Keratinocyte (primary cell): ENCODE measurements at places on chromosomes 4 and X. TPM values are rescaled to one million over a fixed set of nuclear protein-coding genes. Genes with fewer than 3 reads are reported as not detected.

- H3K4me1 ChIP-seq, result no peaks in the 10 kb centered on the region
- H3K36me3 ChIP-seq, result no peaks in the 10 kb centered on the region
- no peak overlapping the region for H3K4me3 ChIP-seq
- no peak overlapping the region for H3K27ac ChIP-seq
Observed at GRCh38 chr4:100728861-100729260, 211.0 kb upstream of the EMCN start.

DNA sequence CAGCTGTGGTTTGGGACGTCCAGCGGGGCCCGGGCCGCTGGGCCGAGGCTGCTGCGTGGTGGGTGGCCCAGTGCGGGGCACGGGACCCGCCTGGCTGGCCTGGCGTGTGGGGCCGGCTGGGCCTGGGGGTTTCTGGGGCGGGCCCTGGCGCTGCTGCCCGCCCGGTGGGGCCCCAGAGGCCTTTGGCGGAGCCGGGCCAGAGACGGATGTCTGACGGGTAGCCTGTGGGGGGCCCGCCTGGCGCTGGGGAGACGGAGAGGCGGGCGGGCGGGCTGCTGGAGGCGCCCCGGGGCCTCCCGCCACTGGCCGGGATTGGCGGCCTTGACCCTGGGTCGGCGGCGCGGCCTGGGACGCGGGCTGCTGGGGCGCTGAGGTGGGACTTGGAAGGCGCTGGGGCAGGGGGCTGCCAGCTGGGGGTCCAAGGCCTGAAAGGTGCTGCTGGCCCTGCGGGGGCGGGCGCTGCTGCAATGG is 8.1 kb upstream of the TIMP1 start:
- peak overlapping the region; percentile 38 for H3K4me3 ChIP-seq
- H3K36me3 ChIP-seq, result no peaks in the 10 kb centered on the region
- H3K4me1 ChIP-seq, result peaks cover 8% of the 10 kb centered on the region

DNA sequence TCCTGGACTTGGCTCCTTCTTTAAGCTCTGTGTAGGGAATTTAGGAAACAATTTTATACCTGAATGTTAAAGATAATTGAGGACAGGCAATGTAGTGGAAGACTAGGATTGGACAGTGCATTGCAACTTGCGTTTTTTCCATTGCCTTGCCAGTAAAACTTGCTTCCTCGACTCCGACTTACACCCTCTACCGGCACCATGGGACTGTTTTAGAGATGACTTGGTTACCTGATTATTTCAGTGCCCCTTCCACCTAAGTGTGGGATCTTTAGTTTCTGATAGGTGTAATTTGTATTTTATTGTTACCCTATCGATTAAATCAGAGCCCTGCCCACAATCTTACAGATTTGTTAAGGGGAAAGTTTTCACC is 1.2 kb downstream of the PRPS1 start:
- no peak overlapping the region for H3K27ac ChIP-seq
- no peak for DNase-seq
- no peaks in the 10 kb centered on the region for H3K27me3 ChIP-seq
- no peaks in the 10 kb centered on the region for H3K36me3 ChIP-seq
- peak overlapping the region; percentile 50 for H3K4me3 ChIP-seq

GRCh38 chr4:76105652-76106051 is 31.1 kb downstream of the ART3 start:
- no peaks in the 10 kb centered on the region for H3K4me1 ChIP-seq
- DNase-seq, result no peak
- H3K27me3 ChIP-seq, result no peaks in the 10 kb centered on the region
- H3K27ac ChIP-seq, result no peak overlapping the region
- no peak overlapping the region for H3K4me3 ChIP-seq

DNA sequence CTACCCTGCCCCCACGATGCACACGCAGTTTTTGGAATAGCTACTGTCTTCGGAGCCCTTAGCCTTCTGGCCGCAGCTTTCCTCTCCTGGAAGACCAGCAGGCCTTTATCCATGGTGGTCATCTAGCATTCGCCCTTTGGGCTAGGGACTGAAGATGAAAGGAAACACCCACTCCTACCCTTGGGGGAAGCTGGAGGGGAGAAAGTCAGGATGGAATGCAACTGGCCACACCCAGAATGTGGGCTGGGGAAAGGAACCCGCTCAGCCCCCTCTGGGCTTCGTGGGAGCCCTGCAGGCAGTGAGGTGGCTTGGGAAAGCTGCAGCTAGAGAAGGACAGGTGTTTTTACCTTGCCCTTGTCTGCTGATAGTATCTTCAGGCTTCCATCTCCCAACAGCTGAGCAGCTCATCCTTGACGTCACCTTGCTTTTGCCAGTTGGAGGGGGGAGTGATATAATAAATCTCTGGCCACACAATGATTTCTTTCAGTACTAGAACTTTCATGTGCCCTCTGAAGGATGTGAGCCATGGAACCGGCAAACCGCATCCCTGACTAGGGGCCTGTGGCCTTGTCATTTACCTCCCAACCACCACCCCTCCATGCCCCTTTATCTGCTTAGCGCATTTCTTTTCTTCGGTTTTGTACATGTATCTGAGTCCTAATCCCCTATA is 59.0 kb downstream of the ELF4 start:
- no peak overlapping the region for H3K4me3 ChIP-seq
- H3K4me1 ChIP-seq, result no peaks in the 10 kb centered on the region
- no peak for DNase-seq
- H3K27me3 ChIP-seq, result no peaks in the 10 kb centered on the region
- peaks cover 2% of the 10 kb centered on the region for H3K36me3 ChIP-seq

DNA sequence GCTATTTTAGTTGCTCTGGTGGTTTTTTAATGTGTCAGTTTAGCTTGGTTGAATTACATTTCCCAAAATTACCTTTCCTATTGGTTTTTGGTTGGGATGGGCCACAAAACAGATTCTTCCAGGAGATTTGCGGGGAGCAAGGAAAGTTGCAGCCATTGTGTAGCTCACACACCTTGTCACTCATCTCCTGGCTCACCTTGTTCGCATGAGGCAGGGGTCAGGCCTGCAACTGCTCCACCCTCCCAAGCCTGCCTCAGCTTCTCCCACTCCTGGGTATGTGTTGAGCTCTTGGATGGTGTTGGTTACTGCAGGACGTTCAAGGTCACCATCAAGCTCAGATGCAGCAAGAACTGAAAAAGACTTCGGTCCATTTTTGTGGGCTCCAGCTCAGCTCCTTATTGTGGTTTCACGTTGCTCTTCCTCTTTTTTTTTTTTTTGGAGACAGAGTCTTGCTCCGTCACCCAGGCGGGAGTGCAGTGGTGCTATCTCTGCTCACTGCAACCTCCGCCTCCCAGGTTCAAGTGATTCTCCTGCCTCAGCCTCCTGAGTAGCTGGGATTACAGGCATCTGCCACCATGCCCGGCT is 95.6 kb upstream of the METTL14 start:
- H3K4me1 ChIP-seq, result no peaks in the 10 kb centered on the region
- no peaks in the 10 kb centered on the region for H3K27me3 ChIP-seq
- no peak for DNase-seq
- no peak overlapping the region for H3K27ac ChIP-seq

DNA sequence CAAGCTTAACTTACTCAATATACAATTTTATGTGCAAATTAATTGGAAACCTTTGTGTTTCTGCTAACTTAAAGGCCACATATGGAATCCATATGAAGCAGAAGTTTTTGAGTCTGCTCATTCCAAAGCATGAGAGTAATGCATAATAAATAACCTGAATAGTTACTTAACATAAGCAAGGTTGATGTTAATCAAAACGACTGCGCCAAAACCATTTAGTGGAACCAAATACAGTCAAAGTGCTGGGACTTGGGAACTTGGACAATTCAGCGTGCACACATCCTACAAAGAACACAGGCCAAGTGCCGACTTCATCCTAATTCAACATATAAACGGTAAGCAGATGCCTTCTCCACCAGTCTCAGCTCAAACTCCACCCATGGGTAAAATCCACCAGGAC is 17.0 kb downstream of the TSPAN5 start:
- DNase-seq, result no peak
- H3K36me3 ChIP-seq, result no peaks in the 10 kb centered on the region
- H3K27ac ChIP-seq, result no peak overlapping the region
- H3K27me3 ChIP-seq, result no peaks in the 10 kb centered on the region

DNA sequence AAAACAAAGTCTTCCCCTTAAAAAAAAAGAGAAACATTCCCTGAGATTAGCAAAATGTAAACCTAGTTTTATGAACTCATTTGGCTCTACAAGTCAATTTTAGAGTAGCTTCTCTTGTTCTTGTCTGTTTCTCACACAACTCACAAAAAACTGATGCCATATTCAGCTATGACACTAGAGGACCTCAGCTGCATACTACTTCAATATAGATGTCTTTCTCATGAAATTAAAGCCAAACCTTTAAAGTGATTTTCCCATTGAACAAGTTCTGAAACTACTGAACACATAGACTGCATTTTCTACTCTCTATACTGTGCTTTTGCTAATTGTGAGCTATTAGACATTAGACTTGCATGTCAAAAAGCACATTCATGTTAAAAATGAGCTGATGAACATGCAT is 49.8 kb downstream of the TBCK start:
- H3K4me3 ChIP-seq, result no peak overlapping the region
- peaks cover 5% of the 10 kb centered on the region for H3K4me1 ChIP-seq
- no peak for DNase-seq
- no peaks in the 10 kb centered on the region for H3K36me3 ChIP-seq
- no peak overlapping the region for H3K27ac ChIP-seq

DNA sequence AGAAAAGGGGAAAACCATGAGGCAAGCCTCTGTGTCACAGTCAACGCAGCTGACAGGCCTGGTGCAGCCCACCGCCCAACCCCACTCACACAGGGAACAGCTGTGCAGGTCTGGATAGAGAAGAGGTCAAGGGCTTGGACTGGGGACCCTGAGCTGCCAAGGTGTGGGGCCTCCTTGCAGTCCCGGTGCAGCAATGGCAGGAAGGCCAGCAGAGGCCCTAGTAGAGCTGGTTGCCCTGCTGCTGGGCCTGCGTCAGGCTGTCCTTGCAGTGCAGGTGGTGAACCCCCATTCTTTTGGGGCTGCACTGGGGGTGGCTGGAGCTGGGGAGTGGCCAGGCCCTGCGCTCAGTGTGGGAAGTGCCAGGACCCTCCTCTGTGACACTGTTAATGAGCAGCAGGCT is 482.0 kb downstream of the SMARCA1 start:
- H3K4me3 ChIP-seq, result no peak overlapping the region
- no peak overlapping the region for H3K27ac ChIP-seq
- H3K4me1 ChIP-seq, result no peaks in the 10 kb centered on the region
- no peaks in the 10 kb centered on the region for H3K36me3 ChIP-seq
- H3K27me3 ChIP-seq, result no peaks in the 10 kb centered on the region

DNA sequence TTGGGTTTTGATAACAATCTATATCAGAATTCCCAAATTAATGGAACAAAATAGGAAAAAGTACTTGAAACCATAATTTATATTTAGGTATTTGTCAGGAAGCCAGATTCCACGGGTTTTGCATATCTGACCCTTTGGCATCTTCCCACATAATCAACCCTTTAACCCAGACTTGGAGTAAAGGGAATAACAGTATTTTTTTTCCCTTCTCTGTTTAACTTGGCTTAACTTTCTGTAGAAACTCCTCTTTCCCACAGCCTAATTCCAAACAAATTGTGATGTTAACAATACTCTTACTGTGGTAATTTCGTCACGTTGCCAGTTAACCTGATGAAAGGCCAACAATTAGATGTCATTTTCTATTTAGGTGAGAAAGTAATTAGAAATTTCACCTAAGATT is 49.4 kb upstream of the GUCY1A1 start:
- no peak overlapping the region for H3K27ac ChIP-seq
- H3K27me3 ChIP-seq, result no peaks in the 10 kb centered on the region
- no peak overlapping the region for H3K4me3 ChIP-seq
- DNase-seq, result no peak
- no peaks in the 10 kb centered on the region for H3K4me1 ChIP-seq
- H3K36me3 ChIP-seq, result no peaks in the 10 kb centered on the region

GRCh38 chr4:44210750-44211149 is 237.9 kb downstream of the KCTD8 start:
- H3K27me3 ChIP-seq, result no peaks in the 10 kb centered on the region
- no peak overlapping the region for H3K27ac ChIP-seq
- H3K4me3 ChIP-seq, result no peak overlapping the region

DNA sequence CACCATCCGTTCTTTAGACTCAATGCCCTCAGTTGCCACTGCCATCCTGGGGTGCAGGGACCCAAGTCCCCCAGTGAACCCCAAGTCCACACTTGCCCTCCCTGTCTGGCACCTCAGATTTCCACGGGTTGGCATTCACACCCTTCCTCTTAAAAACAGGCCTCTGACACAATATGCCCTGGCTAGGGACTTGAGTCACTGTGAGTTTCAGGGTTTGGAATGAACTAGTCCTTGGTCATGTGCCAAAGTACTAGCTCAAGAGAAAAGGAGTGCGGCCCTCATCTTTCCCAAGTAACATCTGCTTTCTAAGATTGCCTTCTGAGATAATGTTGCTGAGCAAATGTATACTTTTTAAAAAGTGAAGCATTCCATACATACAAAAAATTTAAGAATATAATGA is 134.0 kb downstream of the MID1 start:
- peak; percentile 21 for DNase-seq
- peak overlapping the region; percentile 58 for H3K27ac ChIP-seq
- no peak overlapping the region for H3K4me3 ChIP-seq
- H3K27me3 ChIP-seq, result no peaks in the 10 kb centered on the region
- no peaks in the 10 kb centered on the region for H3K36me3 ChIP-seq

- H3K4me3 ChIP-seq, result no peak overlapping the region
- H3K36me3 ChIP-seq, result no peaks in the 10 kb centered on the region
- no peaks in the 10 kb centered on the region for H3K4me1 ChIP-seq
- no peaks in the 10 kb centered on the region for H3K27me3 ChIP-seq
Observed at GRCh38 chr4:90002441-90003062, 107.9 kb downstream of the MMRN1 start.

- no peaks in the 10 kb centered on the region for H3K36me3 ChIP-seq
- H3K4me3 ChIP-seq, result no peak overlapping the region
- no peak overlapping the region for H3K27ac ChIP-seq
- no peak for DNase-seq
- no peaks in the 10 kb centered on the region for H3K4me1 ChIP-seq
Observed at GRCh38 chr4:183959319-183960045, 54.4 kb downstream of the STOX2 start.

GRCh38 chr4:113707048-113707447 is 54.5 kb downstream of the CAMK2D start:
- no peak overlapping the region for H3K27ac ChIP-seq

- no peaks in the 10 kb centered on the region for H3K36me3 ChIP-seq
- no peak overlapping the region for H3K4me3 ChIP-seq
- no peak for DNase-seq
- peaks cover 8% of the 10 kb centered on the region for H3K4me1 ChIP-seq
- no peak overlapping the region for H3K27ac ChIP-seq
Observed at GRCh38 chrX:56803850-56804681, 75.0 kb downstream of the NBDY start.

- H3K4me1 ChIP-seq, result no peaks in the 10 kb centered on the region
- DNase-seq, result no peak
- H3K27me3 ChIP-seq, result no peaks in the 10 kb centered on the region
- H3K4me3 ChIP-seq, result no peak overlapping the region
- no peak overlapping the region for H3K27ac ChIP-seq
- no peaks in the 10 kb centered on the region for H3K36me3 ChIP-seq
Observed at GRCh38 chr4:64682481-64682880, 273.2 kb upstream of the TECRL start.

GRCh38 chr4:138053641-138054301 is 188.4 kb downstream of the SLC7A11 start:
- peak overlapping the region; percentile 24 for H3K4me3 ChIP-seq
- no peaks in the 10 kb centered on the region for H3K36me3 ChIP-seq
- H3K27me3 ChIP-seq, result no peaks in the 10 kb centered on the region
- peaks cover 37% of the 10 kb centered on the region for H3K4me1 ChIP-seq

Gene PNMA6A
- 0.14 to 0.41 TPM (median 0.16 TPM) in 3 replicates for polyA plus RNA-seq

Gene PAGE2B
- not detected in 3 replicates for polyA plus RNA-seq

Gene NKX1-1
- not detected in 3 replicates for polyA plus RNA-seq

Gene DGAT2L6
- polyA plus RNA-seq, result not detected in 3 replicates

Gene CC2D2A
- 5.9 to 11.8 TPM (median 8.9 TPM) in 3 replicates for polyA plus RNA-seq

Gene RPL34
- polyA plus RNA-seq, result 1,911 to 3,183 TPM (median 3,164 TPM) in 3 replicates

Gene XAGE2
- polyA plus RNA-seq, result not detected in 3 replicates

Gene NCAPG
- 1.8 to 18.0 TPM (median 8.8 TPM) in 3 replicates for polyA plus RNA-seq

Gene SCD5
- polyA plus RNA-seq, result 33.5 to 42.5 TPM (median 39.4 TPM) in 3 replicates

Gene TLR10
- 0.01 to 0.23 TPM (median 0.05 TPM) in 3 replicates for polyA plus RNA-seq
